CD4-positive, alpha-beta T cell treated with Interleukin-17A for 4 hours (primary cell): ENCODE measurements at places on chromosomes 2 and 18.

DNA sequence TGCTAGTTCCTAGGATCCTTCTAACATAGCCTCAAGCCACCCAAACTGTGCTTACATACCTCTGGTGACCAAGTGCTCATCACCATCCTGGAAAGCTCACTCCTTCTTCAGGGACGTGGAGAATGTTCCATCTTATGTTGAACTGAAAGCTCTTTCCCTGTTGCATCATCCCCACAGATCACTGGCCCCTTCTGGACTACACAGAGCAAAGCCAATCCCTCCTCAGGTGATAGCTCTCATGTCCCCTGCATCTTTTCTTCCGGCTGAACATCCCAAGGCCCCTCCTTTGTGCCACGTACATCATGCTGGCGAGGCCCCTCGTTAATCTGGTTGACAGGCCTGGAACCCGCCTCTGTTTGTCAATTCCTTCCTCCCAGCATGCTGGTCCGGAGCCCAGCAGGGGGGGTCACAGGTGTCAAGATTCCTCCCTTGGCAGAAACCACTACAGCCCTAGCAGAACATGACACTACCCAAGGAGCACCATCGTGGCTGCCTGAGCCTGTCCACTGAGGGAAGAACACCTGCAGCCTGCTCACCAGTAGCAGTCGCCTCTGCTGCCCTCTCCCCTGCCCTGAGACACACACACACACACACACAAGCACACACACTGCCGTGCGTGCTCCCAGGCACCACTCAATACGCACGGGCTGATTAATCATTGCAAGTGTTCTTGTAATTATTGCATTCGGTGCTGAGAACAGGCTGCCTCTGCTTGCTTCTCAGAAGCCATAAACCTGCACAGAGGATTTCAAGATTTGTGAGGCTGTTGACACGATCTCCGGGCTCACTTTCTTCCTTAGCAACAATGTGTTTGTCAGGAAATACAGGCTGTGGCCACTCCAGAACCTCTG lies 6.3 kb upstream of the KCNK3 start:
- no peak for DNase-seq

DNA sequence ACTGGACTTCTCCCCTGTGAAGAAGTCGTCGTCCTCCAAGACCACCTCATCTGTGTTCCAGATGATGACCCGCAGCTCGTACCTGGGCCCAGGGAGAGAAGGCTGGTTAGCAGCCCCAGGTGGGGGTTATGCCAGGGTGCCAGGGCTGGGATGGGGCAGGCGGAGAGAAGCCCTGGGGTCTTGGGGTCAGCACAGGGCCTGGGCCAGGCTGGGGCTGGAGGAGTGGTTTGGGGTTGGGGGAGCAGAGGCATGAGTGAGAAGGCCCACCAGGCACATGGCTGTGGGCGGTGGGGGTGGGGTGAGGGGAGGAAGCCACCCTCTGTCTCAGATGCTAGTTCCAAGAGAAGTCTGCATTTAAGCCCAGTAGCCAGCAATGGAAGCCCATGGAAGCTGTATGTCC lies 15.8 kb downstream of the OTOF start:
- no peak for DNase-seq

DNA sequence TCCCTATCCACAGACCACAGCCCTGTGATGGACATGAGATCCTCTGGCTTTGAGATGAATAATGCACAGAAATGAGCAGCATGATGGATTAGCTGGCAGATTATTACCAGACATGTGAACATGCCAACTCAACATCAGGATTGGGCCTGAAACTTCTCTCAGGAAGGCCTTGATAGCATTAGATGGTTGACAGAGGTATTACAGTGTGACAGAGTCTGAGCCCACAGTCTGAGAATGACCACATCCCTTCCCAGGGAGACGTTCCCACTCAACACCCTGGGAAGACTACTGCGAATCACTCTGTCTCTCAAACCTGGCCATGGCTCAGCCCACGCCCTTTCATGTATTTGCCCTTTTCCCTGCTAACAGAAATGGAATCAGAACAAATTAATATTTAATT lies 66.9 kb downstream of the BCL11A start:
- DNase-seq, result no peak

GRCh38 chr2:121746071-121746578 lies 9.3 kb upstream of the TSN start:
- DNase-seq, result no peak

GRCh38 chr2:173087793-173088496 lies 12.3 kb downstream of the MAP3K20 start:
- no peak for DNase-seq

DNA sequence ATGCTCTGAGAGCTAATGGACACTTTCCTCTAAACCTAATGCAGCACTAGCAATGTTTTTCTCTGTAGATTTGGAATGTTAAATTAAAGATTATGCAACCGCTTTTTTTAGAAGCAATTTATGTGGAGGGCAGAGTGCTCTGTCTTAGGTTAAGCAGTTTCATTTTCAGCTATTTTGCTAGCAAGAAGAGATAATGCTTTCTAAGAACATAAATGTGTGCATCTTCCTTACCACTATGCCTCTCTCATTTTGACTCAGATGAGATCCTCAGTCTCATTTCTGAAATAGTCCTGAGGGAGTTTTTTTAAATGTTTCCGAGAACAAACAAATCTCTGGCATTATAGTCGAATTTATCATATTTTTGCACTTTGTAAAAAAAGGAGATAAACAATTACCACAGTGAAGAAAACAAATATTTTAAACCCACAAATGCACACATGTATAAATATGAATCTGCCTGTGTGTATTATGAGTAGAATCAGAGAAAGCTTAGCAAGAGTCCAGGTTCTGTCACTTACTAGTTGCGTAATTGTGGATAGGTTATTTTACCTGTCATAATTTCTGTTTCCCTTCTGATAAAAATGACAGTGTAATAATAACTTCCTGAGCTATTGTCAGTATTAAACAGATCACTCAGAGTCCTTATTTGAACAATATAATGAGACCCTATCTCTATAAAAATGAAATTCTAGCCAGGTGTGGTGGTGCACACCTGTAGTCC lies 207.7 kb upstream of the CRIM1 start:
- DNase-seq, result no peak

DNA sequence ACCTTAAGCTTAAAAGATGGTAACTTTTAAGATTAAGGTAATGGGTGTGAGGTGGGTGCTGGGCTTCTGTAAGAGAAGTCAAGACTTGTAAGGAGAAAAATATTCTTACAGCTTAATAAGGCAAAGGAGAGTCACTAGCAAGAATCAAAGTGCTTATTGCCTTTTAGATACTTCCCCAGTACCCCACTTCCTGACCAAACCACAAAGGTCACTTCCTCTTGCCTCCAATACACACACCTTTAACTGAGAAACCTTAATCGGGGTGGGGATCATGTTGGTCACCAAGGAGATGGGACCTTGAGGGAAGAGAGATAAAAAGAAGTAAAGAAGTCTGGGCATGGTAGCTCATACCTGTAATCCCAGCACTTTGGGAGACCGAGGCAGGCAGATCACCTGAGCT lies 10.6 kb upstream of the ATG16L1 start:
- peak; percentile 54 for DNase-seq

DNA sequence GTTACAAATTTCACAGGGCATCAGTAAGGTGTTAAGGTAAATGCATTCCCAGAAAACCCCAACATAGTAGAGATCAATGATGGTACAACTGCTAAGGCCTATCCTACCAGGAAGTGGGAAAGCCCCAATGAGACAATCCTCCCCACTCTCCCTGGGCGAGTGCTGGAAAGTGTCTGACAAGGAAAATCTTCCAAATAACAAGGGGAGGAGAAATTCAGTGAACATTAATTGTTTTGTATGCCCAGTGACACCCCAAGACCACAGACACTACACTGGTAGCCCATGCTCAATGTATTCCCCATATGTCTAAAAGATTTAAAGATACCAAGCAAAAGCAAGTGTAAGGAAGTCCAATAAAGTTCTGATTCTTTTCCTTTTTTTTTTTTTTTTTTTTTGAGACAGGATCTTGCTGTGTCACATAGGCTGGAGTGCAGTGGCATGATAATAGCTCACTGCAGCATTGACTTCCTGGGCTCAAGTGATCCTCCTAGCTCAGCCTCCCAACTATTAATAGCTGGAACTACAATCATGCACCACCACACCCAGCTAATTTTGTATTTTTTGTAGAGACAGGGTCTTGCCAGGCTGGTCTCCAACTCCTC lies 24.7 kb downstream of the B4GALT6 start:
- DNase-seq, result no peak

GRCh38 chr18:79988451-79989194 lies at the start of gene TXNL4A:
Gene TXNL4A (minus strand): TSS chr18:79988563. CDS start chr18:79988392, 171 bp downstream.
- peak; percentile 88 for DNase-seq

GRCh38 chr2:134080386-134081089 lies 173.3 kb upstream of the MGAT5 start:
- no peak for DNase-seq

- no peak for DNase-seq
These were observed 58.8 kb downstream of the BOD1L2 start for GRCh38 chr18:57205641-57206040.

GRCh38 chr2:108837198-108837597 lies 50.6 kb downstream of the CCDC138 start:
- DNase-seq, result no peak

- no peak for DNase-seq
These were observed 58.7 kb upstream of the SP3 start for GRCh38 chr2:174023591-174024523.

DNA sequence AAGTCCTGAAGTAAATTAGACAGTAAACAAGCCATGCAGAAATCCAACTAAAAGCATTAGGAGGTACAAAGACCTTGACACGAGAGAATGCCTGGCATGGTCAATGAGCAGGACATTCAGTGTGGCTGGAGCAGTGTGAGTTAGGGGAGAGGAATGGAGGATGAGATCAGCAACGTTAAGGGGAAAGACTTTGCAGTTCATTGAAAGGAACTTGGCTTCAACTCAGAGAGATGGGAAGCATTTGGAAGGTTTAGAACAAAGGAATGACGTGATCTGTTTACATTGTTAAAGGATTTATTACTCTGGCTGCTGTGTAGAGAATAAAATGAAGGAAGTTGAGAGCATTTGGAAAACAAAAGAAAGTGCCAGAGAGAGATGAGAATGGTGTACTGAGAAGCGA lies 621.3 kb downstream of the XIRP2 start:
- no peak for DNase-seq

DNA sequence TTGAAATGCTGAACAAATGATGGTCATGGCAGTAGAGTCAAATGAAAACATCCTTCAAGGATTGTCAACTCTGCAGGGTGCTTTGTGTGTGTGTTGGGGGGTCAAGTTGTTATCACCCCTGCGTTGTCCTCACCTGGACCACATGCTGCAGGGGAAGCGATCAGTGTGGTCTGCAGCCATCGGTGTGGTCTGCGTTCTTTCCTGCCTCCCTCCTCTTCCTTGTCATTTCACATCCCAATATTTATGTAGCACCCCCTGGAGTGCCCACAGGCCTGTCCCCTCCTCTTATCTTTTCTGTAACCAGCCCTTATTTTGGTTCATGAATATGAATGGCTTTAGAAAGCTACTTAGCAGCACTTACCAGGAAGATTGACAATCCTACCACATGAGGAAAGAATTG lies 38.9 kb downstream of the UGP2 start:
- DNase-seq, result no peak

DNA sequence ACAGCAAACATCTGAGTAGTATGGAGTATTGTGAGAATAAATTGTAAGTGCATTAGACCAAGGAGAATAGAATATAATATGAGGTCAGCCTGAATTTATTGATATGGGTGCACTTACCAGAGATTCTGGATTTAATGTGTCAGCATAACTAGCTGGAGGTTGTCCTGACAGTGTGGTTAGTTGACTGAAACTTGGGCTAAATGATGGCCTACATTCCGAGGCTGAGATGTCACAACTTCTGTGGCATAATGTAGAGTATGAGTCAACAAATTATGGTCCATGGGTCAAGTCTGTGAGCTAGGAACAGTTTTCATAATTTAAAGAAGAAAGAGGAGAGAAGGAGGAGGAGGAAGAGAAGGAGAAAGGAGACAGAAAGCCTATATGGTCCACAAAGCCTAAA lies 127.6 kb downstream of the QPCT start:
- no peak for DNase-seq

DNA sequence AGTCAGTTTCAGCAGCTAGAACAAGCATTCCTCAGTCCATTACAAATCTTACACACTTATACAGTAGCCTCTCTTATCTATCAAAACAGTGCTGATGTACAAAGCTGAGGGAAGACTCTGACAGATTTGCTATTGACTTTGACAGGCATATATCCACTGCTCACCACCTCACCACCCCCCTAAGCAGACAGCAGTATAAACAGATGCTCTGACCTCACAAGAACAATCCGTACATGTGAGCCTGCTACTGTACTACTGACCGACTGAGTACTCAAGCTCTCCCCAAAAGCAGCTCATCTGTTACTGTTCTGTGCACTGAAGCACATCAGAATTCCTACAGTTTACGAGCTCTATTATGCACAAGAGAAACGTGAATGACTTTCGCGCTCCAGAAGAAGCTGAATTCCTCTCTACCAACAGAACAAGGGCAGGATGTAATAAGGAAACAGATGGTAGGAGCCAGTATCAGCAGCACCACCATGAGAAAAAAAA lies 95.6 kb upstream of the PDE1A start:
- DNase-seq, result no peak

DNA sequence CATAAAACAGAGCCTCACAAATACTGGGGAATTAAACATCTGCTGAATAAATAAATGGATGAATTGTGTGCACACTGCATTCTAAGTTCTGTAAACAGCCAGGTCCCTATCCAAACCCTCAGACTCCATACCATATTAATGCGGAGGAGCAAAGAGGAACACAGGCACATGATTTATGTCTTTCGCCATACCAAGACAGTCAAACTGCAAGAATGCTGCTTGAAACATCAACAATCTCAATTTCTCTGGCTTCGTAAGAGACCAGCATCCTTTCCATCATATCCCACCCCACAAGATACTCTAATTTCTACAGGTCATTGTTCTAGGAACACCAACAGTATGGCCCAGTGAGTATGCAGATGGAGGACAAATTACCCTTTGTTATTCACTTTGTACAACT lies 15.0 kb downstream of the KANSL3 start:
- DNase-seq, result no peak
